ENCODE measurements at places on chromosomes 13 and 19.

DNA sequence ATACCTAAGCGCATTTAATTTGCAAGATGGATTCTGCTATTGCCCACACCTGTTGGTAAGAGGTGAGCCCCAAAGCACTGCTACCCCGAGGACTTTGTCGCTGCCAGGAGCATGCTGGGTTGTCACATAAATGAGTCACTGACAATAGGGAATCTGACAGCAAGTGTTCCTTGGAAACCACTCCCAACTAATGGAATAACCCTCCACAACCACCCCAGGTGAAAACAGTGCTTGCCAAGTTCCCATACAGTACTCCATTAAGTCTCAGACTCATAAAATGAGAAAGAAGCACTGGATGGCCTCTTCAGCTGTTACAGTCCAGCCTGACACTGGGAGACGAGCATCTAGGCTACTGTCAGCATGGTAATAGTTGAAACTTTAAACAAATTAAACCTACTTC is 108.6 kb downstream of the EFNB2 start:
- no peak for DNase-seq

DNA sequence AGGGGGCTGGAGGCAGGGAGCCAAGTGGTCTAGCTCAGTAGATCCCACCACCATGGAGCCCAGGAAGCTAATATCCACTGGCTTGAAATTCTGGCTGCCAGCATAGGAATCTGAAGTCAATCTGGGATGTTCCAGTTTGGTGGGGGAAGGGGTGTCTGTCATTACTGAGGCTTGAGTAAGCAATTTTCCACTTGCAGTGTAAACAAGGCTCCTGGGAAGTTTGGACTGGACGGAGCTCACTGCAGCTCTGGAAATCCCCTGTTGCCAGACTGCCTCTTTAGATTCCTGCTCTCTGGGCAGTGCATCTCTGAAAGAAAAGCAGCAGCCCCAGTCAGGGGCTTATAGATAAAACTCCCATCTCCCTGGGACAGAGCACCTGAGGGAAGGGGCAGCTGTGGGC is 349.2 kb upstream of the KLHL1 start:
- no peak for DNase-seq

- no peak for DNase-seq
Observed at GRCh38 chr13:110449219-110450015, 112.1 kb downstream of the RAB20 start.

GRCh38 chr19:944171-944567 is 18.3 kb downstream of the ARID3A start:
- DNase-seq = no peak

GRCh38 chr13:42717176-42717575 is 64.2 kb upstream of the FAM216B start:
- no peak for DNase-seq
